Cardiac muscle cell (in vitro differentiated cells and primary cell): ENCODE measurements at places on chromosomes 2 and 18. TPM values are rescaled to one million over a fixed set of nuclear protein-coding genes. Genes with fewer than 3 reads are reported as not detected.

DNA sequence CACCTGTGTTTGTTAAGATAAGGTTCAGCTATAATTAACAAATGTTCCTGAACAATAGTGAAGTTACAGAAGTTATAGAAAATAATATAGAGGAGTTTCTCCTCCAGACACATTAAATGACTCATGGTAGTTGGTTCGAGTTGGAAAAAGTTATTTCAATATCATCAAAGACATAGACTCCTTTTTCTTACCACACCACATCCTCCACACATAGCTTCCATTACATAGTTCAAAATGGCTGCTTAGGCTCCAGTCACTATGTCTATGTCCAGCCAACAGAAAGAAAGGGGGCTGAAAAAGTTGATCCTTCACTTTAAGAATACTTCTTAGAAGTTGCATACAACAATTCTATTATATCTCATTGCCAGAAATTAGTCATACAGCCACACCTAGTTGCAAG lies 50.7 kb downstream of the DYNAP start:
- DNase-seq: no peak

GRCh38 chr2:63186331-63186730 lies 135.7 kb downstream of the OTX1 start:
- DNase-seq: no peak

DNA sequence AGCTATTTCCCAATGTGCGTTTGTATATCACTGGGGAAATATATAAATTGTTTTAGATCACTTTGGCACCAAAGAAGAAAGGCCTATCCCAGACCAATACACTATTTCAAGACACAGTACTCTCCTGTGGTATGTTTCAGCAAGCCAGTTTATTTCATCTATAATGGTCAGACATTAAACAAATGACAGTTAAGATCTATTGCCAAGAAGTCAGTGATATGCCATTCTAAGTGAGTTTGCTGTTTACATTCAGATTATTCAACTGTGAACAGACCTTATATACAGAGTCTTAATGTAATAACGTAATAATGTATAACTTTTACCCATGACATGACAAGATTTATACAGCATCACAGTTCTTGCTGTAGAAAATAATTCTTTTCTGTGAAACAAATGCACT lies 352.7 kb downstream of the CDH7 start:
- no peak for DNase-seq

GRCh38 chr18:73316513-73316912 lies 448.7 kb upstream of the NETO1 start:
- DNase-seq: no peak

Gene CD302
- 0.65 and 1.3 TPM in 2 replicates for polyA plus RNA-seq

Gene FLACC1
- polyA plus RNA-seq: 1.5 and 1.7 TPM in 2 replicates

GRCh38 chr2:143551971-143552650 lies 422.9 kb downstream of the ARHGAP15 start:
- no peak for DNase-seq

Gene ASAP2
- polyA plus RNA-seq: 8.5 and 13.7 TPM in 2 replicates

Gene OXER1
- 0.12 and 0.15 TPM in 2 replicates for polyA plus RNA-seq

DNA sequence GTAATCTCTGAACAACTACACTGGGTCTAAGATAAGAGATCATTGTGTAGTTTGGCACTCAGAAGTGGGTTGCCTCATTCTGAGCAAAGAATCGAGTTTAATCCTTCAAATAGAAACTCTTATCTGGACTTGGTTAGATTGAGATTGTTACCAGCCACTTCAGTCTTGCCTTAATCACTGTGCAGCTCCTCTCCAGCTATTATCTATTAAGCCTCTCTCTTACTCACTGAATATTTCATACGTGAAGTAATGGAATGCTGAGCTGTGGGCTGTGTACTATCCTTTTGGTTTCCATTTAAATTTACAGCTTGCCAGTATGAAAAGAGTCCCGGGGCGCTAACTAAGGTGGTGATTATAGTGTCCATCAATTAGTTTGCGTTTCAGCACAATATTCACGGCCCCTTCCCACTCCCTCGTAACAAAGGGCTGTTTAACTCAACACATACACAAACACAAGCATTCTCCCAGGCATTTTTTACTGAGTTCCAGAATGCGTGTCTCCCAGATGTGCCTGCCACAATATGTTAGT lies 65.7 kb upstream of the NCKAP5 start:
- DNase-seq: no peak

GRCh38 chr18:27994571-27994970 lies 182.4 kb downstream of the CDH2 start:
- no peak for DNase-seq

- DNase-seq: no peak
These were observed 96.9 kb downstream of the LOXHD1 start for GRCh38 chr18:46559946-46560670.

DNA sequence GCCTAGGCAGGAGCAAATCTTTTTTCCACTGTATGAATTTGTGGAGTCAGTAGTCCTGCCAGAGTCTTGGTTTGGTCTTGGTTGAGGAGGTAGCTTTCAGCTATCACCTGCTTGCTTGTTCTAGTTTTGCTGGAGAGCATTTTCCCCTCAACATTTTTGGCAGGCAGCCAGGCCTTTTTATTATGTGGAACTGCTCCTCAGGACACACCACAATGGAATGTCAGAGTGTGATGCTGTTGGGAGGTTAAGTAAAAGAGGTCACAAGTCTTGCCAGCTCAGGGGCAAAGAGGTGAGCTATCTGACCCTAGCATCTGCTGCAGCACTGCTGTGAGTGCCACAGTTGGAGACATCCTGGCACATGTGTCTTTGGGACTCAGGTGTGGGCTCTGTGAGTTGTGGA lies 258.0 kb downstream of the CNTNAP5 start:
- DNase-seq: peak; percentile 74

Gene C2orf72
- 2.2 and 5.3 TPM in 2 replicates for polyA plus RNA-seq

GRCh38 chr2:29000481-29000880 lies 19.4 kb downstream of the TOGARAM2 start:
- no peak for DNase-seq

- DNase-seq: no peak
These were observed 281.9 kb downstream of the ZEB2 start for GRCh38 chr2:144237830-144238627.

- DNase-seq: no peak
These were observed 19.5 kb downstream of the RELCH start for GRCh38 chr18:62206593-62206992.

Gene CRIM1
- 2.4 and 3.1 TPM in 2 replicates for polyA plus RNA-seq

- DNase-seq: no peak
These were observed 13.1 kb downstream of the MOCOS start for GRCh38 chr18:36200354-36200771.

Gene MAP2
- 0.27 and 0.68 TPM in 2 replicates for polyA plus RNA-seq

DNA sequence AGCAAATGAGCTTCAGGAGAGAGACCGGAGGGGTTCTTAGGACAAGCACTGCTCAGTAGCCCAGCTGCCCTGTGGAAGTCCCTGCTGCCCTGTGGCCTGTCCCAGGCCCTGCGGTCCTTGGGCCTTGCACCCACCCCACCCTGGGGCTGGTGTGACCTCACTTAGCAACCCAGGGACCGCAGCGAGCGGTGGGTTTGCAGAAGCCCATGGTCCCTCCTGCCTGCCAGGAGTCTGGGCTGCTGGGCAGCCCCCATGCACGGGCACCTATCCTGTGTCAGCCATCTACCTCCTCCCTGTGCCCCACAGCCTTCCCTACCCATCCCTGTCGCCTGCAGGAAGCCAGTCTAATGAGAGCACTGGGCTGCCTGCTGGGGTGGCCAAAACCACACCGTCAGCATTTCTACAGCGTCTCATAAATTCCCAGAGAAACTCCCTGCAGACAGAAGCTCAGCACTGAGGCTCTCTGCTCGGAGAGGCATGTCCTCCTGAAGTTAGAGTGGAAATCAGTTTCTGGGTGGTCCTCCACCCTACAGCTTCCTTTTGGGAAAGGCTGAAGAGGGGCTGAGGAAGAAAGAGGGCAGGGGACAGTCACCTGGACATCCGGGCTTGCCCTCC lies 231.1 kb upstream of the HS6ST1 start:
- DNase-seq: no peak

DNA sequence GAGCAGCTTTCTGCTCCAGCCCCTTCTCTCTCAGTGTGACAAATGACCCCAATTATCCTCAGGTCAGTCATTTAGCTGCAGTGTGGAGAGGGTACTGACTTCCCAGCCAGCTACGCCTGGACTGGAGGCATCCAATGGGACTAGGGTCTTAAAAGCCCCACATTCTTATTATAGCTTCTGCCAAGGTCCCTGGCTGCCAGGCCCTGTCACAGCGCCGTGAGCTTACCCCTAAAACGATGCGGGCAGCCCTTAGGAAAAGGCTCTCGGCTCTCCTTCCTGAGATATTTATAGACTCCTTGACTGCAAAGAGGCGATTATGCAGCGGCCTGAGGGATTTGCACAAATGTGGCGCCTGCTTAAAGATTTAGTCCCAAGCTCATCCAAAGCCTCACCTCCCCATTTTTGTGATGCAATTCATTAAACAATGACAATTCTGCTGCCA lies 69.2 kb upstream of the EDAR start:
- DNase-seq: no peak

DNA sequence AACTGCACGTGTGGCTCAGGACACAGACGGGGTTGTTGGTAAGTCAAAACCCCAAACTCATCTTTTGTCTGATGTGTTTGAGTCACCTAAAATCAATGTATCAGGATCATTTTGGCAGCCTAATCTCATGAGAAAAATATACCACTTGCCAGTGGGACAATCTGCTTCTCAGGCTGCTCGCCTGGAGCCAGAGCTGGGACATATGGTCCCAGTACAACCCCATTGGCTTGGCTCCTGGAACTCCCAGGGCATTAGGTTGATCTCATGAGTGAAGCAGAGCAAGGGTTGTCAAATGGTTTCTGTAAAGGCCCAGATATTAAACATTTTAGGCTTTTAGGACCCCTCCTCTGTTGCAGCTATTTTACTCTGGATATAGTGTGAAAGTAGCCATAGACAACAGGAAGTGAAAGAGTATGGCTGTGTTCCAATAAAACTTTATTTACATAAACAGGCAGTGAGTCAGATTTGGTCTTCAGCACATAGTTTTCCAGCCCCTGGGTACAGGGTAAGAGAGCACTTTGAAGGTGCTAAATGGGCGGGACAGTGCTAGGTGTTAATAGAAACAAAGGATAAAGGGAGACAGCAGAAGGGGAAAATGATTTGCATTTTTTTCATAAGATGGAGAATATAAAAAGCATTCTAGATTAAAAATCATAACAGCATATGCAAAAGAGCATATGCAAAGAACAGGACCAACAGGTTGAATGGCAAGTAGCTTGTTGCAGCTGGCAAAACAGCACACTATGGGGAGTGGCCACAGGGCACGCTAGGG lies 290.8 kb downstream of the KCNS3 start:
- DNase-seq: peak; percentile 3
